ENCODE measurements at places on chromosomes 1 and 21.

GRCh38 chr1:117919376-117919775, 10.0 kb downstream of the GDAP2 start:
- no peak for DNase-seq

- DNase-seq, result no peak
These were observed 118.0 kb downstream of the CASZ1 start for GRCh38 chr1:10678402-10678801.

- DNase-seq, result no peak
These were observed 95.9 kb downstream of the PHTF1 start for GRCh38 chr1:113663165-113663951.

GRCh38 chr1:173798078-173798477, 26.4 kb upstream of the DARS2 start:
- DNase-seq, result no peak

GRCh38 chr1:170267317-170267716, 121.6 kb downstream of the NTMT2 start:
- DNase-seq, result no peak

GRCh38 chr1:69777423-69777822, 209.7 kb downstream of the LRRC7 start:
- DNase-seq, result no peak

DNA sequence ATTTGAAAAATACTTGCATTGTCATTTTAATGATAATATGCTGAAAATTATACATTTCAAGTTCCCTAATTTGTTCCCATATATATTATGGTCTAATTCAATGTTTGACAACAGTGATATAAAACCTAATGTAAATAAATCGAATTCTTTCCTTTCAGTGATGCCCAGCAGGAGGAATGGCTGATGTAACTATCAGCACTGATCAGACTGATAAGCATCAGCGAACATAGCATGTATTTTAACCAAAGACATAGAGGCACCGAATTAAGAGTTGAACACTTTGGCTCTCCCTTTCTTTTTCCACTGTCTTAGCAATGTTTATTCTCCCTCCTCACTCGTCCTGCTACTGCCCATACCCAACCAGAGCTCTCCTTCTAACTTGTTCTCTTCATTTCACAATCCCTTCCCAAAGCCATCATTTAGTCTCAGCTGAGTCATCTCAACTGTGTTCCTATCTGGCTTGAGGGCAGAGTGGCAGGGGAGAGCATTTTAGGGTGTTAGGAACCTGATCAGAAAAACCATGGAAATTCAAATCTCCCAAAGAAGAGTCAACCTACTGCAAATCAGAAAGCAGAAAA, 58.8 kb upstream of the C1orf115 start:
- no peak for DNase-seq

DNA sequence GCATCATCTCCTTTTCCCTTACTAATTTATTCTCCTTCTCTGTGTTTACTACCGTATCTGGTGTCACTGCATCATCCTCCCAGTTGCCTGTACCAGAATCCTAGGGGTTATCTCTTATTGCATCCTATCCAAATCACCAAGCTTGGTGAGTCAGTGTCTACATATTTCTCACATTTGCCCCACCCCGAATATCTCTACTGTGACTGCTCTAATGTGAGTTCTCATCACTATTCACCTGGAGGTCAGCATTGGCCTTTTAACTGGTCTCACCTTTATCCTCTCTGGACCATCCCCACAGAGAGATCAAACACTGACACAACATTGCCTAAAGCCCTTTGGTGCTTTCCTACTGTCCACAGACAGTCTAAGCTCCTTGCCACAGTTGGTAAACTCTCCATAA, 45.7 kb upstream of the ZNF648 start:
- DNase-seq, result no peak

DNA sequence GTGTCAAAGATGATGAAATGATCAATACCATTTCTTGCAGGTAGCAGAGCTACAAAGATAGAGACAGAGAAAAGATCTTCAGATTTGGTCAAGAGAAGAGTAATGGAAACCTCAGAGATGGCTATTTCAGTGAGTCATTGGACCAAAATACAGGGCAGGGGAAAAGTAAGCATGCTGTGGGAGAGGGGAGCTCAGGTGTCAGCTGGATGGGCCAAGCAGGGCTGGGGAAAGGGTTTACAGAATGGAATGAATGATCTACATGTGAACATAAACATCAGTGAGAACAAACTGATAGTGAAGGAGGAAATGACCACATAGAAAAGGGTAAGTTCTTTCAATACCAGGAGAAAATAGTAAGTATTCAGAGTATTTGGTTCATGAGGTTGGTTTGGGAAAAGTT, 61.4 kb upstream of the CNN3 start:
- no peak for DNase-seq

DNA sequence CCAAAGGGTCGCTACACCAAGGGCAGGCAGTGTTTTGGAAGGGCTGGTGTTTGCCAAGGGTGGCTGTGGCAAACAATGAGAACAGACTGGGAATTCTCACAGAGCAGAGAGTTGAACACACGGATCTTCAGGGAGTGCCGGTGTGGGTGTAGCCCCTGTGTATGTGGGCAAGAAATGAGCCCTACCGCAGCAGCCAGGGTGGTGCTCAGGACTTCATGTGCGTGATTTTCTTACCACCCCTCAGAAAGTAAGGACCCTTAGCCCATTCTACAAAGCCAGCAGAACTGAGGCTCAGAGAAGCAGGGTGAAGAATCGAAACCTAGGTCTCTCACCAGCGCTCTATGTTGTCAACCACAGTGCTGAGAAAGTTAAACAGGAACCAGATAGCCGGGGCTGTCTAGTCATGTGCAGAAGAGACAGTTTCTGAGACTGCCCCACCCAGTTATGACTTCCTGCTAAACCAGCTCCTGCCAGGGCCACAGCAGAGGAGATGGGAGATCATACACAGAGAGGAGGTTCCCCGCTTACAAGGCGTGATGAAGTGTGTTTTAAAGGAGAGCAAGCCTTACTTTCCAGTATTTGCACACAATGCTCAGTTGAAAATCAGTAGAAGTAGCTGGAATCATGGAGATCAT, 21.9 kb upstream of the MORC3 start:
- peak; percentile 12 for DNase-seq

- no peak for DNase-seq
These were observed 51.7 kb upstream of the DUSP10 start for GRCh38 chr1:221793439-221794078.

GRCh38 chr1:44849575-44850132, 6.6 kb upstream of the PTCH2 start:
- no peak for DNase-seq

DNA sequence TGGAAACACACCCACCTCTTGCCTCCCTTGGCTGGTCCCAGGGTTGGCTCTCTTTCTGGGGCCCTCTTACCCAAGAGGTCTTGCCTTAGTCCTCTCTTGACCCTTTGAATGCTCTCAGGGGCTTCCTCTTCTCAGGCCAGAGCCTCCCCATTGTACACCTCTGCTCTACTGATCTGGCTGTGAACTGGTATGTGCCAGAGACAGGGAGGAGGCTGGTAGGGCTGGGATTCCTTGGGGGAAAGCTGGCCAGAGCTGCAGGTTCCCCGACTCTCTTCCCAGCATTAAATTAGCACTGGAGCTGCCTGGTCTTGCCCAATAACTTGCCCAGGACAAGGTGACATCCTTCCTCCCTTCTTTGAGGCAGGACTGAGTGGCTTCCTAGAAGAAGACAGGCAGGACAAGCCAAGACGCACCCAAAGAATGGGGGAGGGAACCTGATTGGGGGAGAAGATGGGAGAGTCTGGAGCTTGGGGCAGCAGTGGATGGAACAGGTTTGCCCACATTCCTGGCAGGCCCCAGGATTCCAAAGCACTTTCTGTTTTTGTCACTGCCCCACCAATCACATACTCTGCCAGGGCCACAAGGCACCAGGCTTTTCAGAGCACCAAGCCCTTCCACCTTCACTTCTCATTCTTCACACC, 37.2 kb upstream of the CITED4 start:
- no peak for DNase-seq

DNA sequence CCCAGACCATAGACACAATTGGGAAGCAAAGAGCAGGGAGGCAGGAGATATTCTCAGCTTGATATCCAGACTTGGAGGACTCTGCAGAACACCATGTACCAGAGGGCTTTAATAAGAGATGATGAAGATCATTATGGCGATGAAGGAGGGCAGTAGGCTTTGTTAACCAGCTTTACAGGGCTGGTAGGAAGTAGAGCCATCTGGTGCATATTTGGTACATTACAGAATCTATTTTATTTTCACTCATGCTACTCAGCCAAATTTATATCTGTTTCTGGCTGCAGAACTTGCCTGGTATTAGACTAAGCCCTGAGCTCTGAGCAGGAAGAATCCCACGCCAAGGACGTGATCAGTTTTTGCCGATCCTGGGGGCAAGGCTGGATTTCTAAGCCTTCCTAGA, 61.8 kb upstream of the SYT6 start:
- no peak for DNase-seq

DNA sequence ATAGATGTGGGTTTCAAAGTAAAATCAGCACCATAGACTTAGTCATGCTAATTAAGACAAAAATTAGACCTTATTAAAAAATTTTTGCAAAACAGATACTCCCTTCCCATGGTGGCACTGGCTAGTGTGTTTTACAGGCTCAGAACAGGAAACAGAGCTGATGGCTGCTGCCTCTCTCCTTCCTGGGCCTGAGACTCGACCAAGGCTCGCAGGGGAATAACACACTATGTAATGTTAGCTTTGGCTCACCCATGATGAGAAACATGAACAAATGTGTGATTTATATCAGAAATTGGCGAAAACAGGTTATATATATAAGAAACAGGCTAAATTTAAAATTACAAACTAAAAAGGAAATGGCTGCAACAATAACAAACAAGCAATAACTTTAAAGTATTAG, 50.7 kb downstream of the ERG start:
- DNase-seq, result no peak

DNA sequence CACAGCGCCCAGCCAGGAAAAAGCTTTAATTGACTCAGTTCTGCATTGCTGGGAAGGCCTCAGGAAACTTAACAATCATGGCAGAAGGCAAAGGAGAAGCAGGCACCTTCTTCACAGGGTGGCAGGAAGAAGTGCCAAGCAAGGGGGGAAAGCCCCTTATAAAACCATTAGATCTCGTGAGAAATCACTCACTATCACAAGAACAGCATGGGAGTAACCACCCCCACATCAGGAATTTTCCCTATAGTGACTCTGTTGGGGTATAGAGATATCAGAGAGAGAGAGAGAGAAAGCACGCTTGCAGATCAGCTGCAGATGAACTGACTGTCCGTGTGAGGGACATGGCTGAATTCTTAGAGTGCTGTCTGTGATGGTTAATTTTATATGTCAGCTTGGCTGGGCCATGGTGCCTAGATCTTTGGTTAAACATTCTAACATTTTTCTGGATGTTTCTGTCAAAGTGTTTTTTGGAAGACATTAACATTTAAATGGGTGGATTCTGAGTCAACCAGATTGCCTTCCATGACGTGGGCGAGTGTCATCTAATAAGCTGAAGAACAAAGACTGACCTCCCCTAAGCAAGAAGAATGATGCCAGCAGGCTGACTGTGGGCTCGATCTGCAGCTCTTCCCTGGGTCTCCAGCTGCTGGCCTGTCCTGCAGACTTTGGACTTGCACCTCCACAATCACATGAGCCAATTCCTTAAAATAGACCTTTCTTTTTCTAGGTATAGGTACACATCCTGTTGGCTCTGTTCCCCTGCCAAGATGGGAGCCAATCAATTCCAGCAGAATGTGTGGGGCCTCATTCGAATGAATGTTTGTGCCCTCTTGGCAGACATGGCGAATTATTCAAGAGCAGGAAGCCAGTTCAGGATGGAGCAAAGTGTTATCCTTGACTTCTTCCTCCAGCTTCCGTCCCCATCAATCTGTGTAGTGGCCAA, 21.4 kb upstream of the CPT2 start:
- DNase-seq, result no peak

DNA sequence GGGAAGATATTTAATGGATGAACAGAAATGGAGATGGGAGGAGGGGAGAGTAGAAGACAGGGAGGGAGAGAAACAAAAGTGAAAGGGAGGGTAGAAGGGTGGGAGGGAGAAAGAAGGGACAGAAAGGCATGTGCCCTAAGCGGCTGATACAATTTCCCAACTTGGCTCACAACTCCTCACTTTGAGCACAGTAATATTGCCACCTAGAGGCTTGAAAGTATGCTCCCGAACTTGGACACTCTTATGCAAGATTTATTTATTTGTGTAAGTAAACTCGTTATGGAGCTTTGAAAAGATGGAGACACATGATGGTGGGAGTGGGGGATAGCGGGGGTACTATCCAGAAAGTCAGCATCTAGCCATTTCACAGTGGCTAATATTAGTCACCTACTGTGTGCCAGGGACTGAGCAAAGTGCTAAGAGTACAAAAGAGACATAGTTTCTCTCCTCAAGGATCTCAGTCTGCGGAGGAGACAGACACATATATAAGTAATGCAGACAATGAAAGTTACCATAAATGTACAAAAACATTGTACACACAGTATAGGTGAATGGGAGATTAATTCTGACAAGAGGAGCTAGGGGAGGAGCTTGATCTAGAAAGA, 189.7 kb downstream of the SEC16B start:
- no peak for DNase-seq

- no peak for DNase-seq
These were observed 1.1 kb downstream of the TOR3A start for GRCh38 chr1:179082999-179083335.

DNA sequence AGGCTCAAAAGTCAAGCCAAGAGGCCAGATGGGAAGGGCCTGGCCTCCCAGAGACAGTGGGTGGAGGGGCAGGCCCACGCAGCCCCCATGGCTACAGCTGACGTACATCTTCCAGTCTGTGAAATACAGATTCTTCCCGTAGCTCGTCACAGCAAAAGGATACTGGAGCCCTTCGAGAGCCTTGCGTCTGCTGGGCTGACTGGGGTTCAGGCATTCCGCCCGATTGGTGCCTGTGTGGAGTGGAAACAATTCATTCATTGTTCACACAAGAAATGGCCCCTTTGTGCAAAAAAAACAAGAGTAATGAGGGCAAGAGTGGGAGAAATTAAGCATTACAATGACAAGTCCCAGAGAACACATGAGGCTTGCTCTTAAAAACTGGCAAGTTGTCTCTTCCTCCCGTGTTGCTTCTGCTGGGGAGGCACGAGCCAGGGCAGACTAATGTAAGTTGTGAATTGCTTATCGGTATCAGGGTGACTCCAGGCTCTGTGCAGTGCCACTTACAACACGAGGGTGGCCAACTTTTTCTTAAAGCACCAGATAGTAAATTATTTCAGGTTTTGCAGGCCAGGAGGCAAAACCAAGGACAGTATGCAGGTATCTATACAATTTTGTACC, 85.1 kb downstream of the NID1 start:
- DNase-seq, result no peak

DNA sequence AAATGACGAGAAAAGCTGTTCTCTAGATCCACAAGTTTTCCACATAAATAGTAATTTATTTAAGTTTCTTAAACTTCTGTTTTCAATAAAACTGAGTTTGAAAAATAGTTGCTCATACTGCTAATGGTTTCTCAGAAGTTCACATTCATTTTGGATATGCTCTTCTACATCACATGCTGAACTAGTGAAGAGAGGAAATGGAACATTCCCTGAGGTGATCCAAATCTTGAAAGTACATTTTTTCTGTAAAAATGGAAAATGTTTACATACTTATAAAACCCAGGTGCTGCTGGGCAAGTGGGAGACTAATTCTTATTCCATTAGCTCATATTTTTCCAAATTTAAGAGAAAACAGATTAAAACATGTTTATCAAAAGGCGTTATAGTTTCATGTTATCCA, 111.7 kb downstream of the ADGRL4 start:
- DNase-seq, result no peak
